ENCODE measurements at places on chromosomes 4 and X.
A peak's percentile ranks its signal among the peaks of the same experiment; 100 is the strongest.

DNA sequence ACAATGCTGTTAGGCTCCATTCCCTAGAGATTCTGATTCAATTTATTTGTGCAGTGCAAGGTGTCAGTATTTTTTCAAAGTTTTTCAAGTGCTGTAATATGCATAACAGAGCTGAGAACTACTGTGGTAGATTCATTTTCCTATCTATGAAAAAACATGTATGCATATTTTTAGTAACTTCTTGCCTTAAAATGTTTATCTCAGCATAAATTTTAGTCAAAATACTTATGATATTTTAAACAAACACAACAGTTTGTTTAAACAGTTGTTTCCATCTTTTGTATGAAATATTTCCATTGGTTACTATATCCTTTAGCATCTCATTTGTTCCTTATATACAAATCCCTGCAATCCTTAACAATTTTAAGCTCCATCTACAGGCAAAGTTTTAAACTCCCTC is 624.8 kb upstream of the ADGRL3 start:
- no peak for DNase-seq

GRCh38 chr4:78644744-78645330 is 93.3 kb downstream of the ANXA3 start:
- peak; percentile 59 for DNase-seq

DNA sequence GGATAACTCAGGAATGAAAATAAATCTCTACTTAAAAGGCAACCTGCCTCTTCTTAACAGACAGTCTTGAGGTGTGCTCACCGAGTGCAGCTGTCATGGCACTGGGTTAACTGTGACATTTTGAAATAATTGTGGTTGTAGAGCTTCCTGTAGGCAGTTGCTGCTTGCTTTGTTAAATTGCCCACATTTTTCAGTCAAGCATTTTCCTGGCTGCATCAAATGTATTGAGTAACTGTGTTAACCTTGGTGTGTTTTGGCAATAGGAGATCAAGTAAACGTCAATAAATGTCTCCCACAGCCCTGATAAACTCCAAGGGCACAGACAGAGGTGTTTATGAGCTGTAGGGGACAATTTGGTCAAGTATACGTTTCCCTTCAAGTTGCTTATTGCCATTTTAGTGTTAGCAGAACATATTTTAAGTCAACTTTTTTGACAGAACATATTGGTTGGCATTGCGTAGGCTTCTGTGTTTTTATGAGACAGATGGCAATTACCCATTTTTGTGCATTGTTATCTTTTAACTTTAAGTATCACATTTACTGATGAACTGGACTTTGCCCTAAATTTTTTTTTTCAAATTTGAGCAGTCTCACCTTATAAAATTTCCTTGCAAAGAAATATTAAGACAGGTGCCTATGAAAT is 527.4 kb downstream of the C4orf33 start:
- DNase-seq, result no peak

GRCh38 chr4:117376692-117377091 is 291.3 kb upstream of the TRAM1L1 start:
- DNase-seq, result no peak

GRCh38 chr4:145177906-145178538 is 2.4 kb downstream of the OTUD4 start:
- no peak for DNase-seq

GRCh38 chr4:94219402-94219801 is 11.7 kb downstream of the SMARCAD1 start:
- no peak for DNase-seq

DNA sequence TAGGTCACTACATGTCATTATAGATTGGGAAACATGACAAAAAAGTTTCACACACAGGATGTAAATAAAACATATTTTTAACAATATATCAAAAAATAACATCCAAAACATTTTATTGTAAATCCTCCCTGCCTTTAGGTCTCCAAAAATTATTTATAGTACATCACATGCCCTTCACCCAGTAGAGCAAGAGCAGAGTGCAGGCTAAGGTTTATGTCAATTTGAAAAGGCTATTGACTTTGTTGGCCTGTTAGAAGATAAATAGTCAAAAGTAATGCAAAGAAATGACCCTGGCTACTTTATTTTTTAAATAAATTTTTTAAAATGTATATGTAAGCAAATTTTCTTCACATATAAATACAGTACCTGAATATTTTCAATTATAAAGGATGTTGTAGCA is 983.7 kb downstream of the RAB28 start:
- no peak for DNase-seq

DNA sequence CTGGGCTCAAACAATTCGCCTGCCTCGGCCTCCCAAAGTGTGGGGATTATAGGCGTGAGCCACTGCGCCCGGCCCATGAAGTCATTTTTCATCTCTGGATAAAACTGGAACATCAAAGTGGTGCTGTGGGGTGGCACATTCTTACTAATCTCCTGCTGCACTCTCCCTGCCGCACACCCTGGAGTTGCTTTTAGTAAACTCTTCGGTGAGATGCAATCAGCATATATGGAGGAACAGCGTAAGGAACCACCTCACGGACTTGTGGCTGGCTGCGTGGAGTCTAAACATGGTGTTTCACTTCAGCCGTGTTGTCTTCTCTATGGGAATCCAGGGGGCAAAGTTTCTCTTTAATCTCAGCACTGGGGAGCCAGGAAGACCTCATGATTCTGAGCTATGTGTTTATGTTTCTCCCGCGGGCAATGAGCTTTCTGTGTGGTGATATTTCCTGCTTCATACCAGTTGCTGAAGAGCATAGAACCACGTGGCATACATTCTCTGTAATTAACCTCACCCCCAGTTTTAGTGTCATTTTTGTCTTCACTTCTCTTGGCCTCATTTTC is 2.1 kb upstream of the RHOH start:
- no peak for DNase-seq

- no peak for DNase-seq
Observed at GRCh38 chr4:5199912-5200311, 148.6 kb downstream of the STK32B start.

- DNase-seq, result no peak
Observed at GRCh38 chr4:85544751-85545150, 69.8 kb downstream of the ARHGAP24 start.

DNA sequence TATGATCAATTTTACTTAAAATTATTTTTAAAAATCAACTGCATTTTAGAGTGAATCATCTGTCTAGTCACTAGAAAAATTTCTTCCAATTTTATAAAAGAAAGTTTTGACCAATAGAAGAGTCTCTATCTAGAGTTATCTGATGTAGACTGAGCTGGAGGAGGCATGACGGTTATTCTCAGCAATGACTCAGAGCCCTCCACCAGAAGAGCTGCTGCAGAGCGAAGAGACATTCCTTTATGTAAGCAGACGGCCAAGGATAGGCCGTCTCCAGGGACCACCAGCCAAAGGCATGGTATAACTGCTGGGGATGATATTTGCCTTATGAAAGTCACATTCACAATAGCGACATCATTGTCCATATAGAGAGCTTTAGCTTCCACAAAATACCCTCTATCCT is 23.0 kb downstream of the LDB2 start:
- no peak for DNase-seq

DNA sequence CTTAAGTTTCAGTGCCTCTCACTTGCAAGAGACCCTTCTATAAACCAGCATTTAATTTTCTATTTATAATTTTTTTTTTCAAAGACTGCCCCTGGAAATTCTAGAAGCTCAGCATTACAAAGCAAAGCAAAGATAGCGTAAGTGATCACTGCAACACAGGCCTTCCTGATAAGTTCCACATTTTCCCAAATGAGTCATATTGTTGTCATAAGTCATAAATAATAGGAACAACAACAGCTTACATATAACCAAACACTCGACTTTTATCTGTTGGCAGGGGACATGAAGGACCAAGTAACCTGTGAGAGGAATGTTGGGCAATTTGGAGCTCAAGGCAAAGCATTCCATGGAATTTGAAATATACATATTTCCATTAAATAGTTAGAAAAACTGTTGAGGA is 815.5 kb downstream of the DMD start:
- DNase-seq, result no peak

GRCh38 chr4:110184791-110185155 is 13.6 kb downstream of the ELOVL6 start:
- no peak for DNase-seq

GRCh38 chr4:71941001-71941400 is 90.8 kb upstream of the NPFFR2 start:
- peak; percentile 55 for DNase-seq

- DNase-seq, result no peak
Observed at GRCh38 chr4:183178201-183178600, 79.1 kb downstream of the WWC2 start.

DNA sequence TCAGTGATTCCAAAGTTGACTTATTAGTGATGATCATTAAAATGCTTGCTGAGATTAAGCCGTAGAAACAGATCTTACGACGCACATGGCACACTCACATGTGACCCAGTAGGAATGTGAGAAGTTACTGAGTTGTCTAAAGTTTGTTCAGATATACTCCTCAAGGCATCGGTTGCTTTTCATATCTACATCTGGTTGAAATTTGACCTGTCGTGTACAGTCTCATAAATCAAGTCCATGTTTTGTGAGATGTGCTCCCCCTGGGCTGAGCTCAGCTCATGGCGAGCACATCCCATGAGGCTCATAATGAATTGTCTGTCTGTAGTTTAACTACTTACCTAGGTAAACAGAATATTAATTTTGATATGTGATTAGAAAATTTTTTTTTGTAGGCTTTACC is 67.0 kb downstream of the TNIP2 start:
- DNase-seq, result no peak

DNA sequence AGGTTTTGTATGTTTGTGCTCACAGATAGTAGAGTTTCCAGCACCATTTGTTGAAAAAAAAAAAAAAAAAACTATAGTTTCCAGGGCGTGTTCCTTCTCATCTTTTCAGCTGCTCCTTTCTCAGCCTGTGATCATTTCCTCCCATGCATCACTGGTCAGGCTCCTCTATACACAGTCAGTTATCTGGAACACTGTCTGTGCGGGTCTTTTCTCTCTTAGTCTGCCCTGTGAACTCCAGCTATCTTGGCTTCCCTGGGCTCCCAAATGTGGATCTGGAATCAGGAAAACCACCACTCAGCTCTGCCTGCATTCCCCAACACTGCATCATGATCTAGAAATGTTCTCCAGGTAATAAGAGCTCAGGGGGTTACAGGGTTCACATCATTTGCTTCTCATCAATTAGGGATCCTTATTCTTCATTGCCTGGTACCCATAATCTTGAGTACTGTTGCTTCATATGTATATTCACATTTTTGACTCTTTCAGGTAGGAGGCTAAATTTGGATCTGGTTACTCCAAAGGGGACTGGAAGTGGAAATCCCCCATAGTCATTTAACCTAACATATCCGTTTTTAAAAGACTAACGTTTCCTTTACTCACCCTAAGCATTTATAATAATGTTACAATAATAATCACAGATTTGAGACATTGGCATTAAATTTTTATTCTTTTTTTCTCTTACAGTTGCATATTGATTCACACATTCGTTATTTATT is 221.8 kb upstream of the KLF3 start:
- no peak for DNase-seq

DNA sequence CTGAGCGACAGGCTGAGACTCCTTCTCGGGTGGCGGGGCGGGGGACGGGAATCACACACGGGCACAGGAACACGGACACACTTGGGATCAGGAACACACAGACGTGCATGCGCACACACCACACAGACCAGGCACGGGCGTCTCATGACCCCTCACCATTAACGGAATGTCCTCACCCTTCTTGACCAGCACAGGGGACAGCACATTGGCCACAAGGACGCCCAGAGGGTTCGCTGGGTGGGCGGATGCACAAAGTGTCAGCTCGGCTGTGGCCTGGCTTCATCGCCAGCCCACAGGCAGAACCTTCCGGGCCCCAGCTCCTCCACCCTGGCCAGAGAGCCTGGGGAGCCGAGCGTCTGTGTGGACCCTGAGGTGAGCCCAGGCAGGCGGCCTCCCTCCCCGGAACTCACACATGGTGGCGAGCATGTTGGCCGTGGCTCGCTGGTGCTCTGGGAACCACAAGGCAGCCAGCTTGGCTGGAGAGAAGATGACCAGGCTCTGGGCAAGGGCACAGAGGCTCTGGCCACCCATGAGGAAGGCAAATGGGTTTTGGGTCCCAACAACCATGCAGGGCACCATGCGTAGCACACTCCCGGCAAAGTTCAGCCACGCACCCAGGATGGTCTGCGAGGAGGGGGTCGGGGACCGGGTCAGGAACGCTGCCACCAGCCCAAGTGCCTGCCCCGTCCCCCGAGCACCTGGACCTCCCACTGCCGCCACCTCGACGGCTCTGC is 3.1 kb downstream of the SLC49A3 start:
- DNase-seq, result no peak

- no peak for DNase-seq
Observed at GRCh38 chr4:36208893-36209473, 35.3 kb downstream of the ARAP2 start.

DNA sequence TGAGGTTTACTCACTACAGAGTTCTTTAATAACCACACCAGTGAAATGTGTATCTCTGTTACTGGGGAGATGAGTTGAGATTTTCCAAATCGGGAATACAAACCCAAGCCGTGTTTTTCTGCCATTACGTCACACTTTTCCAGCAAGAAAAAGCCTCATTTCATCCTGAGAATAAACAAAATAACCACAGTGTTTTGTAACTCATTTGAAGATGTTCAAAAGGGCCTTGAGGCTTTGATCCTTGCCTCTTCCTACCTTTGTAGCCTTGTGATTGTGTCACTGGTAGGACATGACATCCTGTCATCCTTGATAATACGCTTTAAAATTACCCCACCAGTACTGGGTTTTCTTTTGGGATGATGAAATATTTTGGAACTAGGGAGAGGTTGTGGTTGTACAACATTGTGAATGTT is 2.9 kb downstream of the USP11 start:
- DNase-seq, result no peak

DNA sequence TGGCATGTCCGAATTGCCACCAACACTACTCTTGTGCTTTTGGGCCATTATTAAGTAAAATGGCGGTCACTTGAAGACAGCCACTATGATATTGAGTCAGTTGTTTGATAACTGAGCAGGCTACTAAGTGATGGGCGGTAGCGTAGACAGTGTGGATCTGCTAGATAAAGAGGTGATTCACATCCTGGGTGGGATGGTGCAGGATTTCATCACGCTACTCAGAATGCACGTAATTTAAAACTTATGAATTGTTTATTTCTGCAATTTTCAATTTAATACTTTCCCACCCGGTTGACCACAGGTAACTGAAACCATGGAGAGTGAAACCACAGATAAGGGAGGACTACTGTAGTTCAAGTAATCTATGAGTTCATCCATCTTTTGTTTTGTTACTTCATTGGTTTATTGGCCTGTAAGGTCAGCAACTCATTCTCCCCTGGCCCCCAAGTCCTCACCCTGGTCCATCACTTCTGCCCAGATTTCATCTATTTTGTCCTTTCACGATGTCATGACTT is 2.9 kb downstream of the ARAF start:
- DNase-seq, result no peak

GRCh38 chr4:139760567-139760966 is 94.9 kb downstream of the MGST2 start:
- DNase-seq, result no peak

All from H9 (cell line).